ENCODE measurements at places on chromosomes 16 and 17.

DNA sequence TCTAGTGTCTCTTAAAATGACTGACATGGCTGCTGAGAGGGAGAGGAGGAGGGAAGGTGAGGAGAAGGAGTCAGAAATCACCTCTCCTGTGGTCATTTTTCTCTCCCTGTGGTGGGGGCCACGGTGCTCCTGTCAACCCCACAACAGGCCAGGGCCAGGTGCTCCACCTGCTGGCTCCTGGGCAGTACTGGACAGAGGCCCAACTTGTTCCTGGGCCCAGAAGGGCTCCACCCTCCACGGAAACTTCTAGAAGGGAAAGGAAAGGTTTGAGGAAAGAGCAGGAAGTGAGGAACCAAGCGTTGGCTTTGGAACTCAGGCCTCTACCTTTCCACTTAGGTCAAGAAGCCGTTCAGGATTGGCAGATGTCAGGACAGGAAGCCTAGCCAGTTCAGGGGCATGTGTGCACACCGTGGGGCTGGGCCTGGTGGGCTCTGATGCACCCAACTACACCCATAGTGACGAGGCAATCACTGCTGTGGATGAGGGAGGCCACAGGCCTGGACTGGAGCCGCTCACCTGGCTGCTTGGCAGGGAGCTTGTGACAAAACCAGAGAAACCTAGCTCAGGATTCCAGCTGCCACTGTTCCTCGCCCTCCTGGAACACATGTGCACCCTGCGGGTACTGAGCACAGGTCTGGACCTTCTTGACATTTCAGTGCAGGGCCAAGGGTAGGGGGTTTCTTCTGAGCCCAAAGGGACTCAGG, 36.1 kb downstream of the WNT3 start:
- DNase-seq, result peak; percentile 81
- H3K4me3 ChIP-seq, result no peak overlapping the region
- peaks cover 23% of the 10 kb centered on the region for H3K4me1 ChIP-seq
- no peaks in the 10 kb centered on the region for H3K27me3 ChIP-seq
- H3K36me3 ChIP-seq, result peaks cover 2% of the 10 kb centered on the region

- no peaks in the 10 kb centered on the region for H3K36me3 ChIP-seq
- H3K4me3 ChIP-seq, result no peak overlapping the region
- H3K27ac ChIP-seq, result no peak overlapping the region
These were observed 18.3 kb downstream of the CDIPT start for GRCh38 chr16:29844575-29845331.

DNA sequence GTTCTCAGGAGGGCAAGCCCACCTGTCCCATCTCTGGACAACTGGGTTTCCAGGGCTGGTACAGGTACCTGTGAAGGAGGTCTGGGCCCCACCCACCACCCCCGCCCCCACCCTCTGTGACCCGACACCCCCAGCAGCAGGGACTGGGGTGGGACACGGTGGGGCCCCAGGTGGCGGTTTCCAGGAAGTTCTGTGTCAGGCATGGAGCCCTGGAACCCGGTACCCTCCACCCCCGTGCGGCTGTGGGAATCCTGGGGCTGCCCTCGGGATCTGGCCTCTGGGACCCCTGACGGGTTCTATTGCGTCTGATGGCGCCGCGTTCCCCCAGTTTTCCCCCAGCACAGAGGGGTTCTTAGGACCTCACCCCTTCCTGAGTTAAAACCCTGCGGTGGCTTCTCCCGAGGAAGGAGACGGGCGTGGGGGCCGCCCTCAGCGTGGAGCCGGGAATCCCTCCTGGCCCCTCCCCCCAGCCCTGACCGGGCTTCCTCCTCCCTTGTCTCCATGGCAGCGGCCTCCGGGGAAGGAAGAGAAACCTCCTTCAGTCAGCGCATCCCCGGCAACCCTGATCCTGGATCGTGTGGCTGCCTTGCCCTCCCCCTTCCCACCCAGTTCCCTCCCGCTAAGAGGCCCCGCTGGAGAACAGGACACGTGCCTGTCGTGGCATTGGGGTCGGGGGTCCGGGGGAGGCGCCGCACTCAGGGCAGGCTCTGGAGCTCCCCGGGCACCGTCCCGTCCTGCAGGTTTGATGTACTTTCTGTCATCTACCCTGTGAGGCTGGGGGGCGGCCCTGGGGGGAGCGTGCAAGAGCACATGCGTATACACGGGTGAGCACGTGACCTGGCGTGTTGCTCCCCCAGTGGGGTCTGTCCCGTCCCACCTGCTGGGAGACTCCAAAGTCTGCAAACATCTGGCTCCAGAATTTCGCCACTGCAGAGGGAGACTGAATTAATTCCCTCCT, 30.3 kb downstream of the CACNA1H start:
- no peak overlapping the region for H3K27ac ChIP-seq
- no peak overlapping the region for H3K4me3 ChIP-seq
- H3K4me1 ChIP-seq, result no peaks in the 10 kb centered on the region
- H3K36me3 ChIP-seq, result no peaks in the 10 kb centered on the region

- no peaks in the 10 kb centered on the region for H3K36me3 ChIP-seq
- H3K27ac ChIP-seq, result no peak overlapping the region
- no peak overlapping the region for H3K4me3 ChIP-seq
- no peak for DNase-seq
- no peaks in the 10 kb centered on the region for H3K4me1 ChIP-seq
- H3K27me3 ChIP-seq, result no peaks in the 10 kb centered on the region
These were observed 63.5 kb downstream of the SRCIN1 start for GRCh38 chr17:38542286-38542685.

GRCh38 chr17:5706577-5707210, 122.4 kb upstream of the NLRP1 start:
- peaks cover 10% of the 10 kb centered on the region for H3K4me1 ChIP-seq
- H3K27me3 ChIP-seq, result no peaks in the 10 kb centered on the region
- H3K27ac ChIP-seq, result no peak overlapping the region
- DNase-seq, result peak; percentile 86
- H3K4me3 ChIP-seq, result no peak overlapping the region

- no peak overlapping the region for H3K27ac ChIP-seq
- no peaks in the 10 kb centered on the region for H3K27me3 ChIP-seq
- no peak overlapping the region for H3K4me3 ChIP-seq
- DNase-seq, result no peak
These were observed 172.5 kb downstream of the GRIN2A start for GRCh38 chr16:10009684-10010083.

GRCh38 chr17:66520999-66521398, 218.6 kb downstream of the PRKCA start:
- DNase-seq, result no peak
- no peaks in the 10 kb centered on the region for H3K36me3 ChIP-seq
- no peaks in the 10 kb centered on the region for H3K27me3 ChIP-seq
- no peak overlapping the region for H3K27ac ChIP-seq
- H3K4me3 ChIP-seq, result no peak overlapping the region

DNA sequence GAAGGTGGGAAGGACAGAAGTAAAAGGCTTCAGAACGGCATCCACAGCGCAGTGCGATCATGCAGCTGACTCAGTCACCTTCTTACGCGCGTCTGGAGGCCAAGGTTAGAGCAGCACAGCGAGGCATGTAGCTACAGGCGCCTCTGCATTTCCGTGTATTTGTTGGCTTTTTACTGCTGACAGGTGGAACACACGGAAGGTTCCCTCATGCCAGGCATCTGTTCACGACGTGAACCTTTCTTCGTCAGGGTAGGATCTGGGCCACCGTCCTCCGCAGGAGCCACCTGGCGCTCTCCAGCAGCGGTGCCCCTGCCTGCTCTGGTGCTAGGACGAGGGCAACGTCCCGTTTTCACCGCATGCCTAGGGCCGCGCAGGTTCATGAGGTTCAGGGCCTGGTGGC, 15.3 kb downstream of the TMEM204 start:
- H3K4me1 ChIP-seq, result no peaks in the 10 kb centered on the region
- H3K27me3 ChIP-seq, result no peaks in the 10 kb centered on the region
- no peak for DNase-seq
- no peak overlapping the region for H3K4me3 ChIP-seq

GRCh38 chr17:68060336-68060735, 24.8 kb downstream of the KPNA2 start:
- H3K4me1 ChIP-seq, result no peaks in the 10 kb centered on the region
- H3K27ac ChIP-seq, result no peak overlapping the region
- no peaks in the 10 kb centered on the region for H3K36me3 ChIP-seq
- no peaks in the 10 kb centered on the region for H3K27me3 ChIP-seq
- DNase-seq, result no peak

GRCh38 chr17:74687886-74688285, 24.8 kb downstream of the CD300LF start:
- no peaks in the 10 kb centered on the region for H3K36me3 ChIP-seq
- H3K4me3 ChIP-seq, result no peak overlapping the region
- no peaks in the 10 kb centered on the region for H3K27me3 ChIP-seq
- H3K4me1 ChIP-seq, result no peaks in the 10 kb centered on the region
- DNase-seq, result no peak

DNA sequence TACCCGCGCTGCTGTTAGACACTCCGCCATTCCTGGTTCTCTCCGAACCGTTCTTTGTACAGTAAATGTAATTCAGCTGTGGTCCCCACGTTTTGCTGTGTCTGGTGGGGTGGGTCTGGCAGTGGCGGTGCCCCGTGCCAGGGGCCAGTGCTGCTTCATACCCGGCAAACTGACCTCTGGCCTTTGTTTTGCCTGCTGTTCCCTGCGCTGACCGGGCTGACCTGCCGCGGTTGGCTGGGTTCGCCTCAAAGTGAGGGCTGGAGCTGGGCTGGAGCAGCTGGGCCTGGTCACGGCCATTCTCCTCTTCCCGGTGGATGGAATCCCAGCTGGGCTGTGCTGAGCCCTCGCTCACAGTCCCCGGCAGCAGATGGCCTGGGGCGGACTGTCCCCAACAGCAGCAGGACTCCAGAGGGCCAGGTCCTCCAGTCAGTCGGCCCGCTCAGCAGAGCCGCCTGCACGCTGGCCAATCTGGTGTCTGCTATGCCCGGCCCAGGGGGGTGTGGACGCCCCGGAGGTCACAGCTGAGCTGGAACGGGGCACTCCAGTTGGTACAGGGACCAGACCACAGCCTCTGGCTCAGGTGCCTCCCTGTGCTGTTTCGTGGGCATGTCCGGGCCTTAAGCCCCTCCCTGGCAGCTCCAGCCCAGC, 1.5 kb upstream of the WFIKKN1 start:
- no peak for DNase-seq
- H3K36me3 ChIP-seq, result no peaks in the 10 kb centered on the region
- no peak overlapping the region for H3K4me3 ChIP-seq
- no peaks in the 10 kb centered on the region for H3K27me3 ChIP-seq

DNA sequence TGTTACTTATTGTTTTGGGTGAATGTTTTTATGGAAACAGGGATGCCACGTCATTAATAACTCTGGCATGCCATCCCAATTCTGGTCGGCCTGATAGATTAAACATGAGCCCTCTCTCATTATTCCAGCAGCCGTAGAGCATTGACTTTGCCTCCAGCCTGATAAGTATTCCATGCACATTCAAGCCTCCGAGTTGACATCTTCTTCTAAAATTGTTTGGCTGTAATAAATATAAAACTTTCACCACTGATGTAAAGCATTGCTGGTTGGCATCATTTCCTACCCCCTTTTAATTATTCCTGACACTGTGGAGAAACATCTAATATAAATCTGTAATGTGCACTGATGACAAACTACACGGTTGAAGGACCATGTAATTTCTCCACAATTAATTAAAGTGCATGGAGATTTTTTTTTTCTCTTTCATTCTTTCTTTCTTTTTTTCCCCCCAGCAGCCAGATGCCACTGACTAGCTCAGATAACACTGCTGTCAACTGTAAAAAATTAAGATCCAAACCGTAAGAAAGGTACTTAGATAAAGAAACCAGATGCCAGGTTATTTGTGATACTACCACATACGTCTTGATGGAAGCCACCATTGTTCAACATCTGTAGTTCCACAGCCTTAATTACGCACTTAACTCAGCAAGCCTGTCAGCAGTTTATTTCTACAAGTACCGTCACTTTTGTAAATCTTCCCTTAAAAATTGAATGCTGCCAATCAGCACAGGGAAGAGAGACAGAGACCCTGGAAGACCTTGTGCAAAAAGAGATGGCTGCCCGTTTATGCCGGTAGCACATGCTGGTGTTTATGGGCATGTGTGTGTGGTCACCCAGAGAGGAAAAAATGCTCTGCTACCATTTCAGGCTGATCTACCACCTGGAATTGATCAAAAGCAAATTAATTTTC, 237.7 kb downstream of the IRX3 start:
- peaks cover 11% of the 10 kb centered on the region for H3K4me1 ChIP-seq
- H3K27ac ChIP-seq, result no peak overlapping the region
- no peak overlapping the region for H3K4me3 ChIP-seq
- H3K36me3 ChIP-seq, result no peaks in the 10 kb centered on the region
- no peaks in the 10 kb centered on the region for H3K27me3 ChIP-seq

- H3K27ac ChIP-seq, result no peak overlapping the region
- DNase-seq, result no peak
- peak overlapping the region; percentile 63 for H3K4me3 ChIP-seq
- no peaks in the 10 kb centered on the region for H3K27me3 ChIP-seq
These were observed 1.1 kb downstream of the CREBBP start for GRCh38 chr16:3879258-3879886.

DNA sequence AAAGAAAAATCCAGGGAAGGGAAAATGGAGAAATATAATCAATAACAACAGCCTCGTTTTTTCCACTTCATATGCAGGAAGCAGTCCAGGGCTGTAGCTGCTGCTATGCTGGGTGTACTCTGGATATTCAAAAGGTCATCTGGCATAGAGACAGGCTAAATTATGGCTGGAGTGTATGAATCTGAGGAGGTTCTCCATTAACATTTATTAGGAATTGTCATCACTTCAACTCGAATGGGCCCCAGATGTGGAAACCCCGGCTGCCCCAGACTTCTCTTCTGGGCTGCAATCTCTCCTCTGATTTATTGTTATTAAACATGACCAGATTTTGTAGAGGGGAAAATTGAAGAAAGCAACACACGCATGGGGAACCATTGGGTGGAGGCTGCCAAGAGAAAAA, 33.5 kb upstream of the SKAP1 start:
- H3K36me3 ChIP-seq, result no peaks in the 10 kb centered on the region
- no peaks in the 10 kb centered on the region for H3K27me3 ChIP-seq
- H3K4me3 ChIP-seq, result no peak overlapping the region
- no peaks in the 10 kb centered on the region for H3K4me1 ChIP-seq
- H3K27ac ChIP-seq, result no peak overlapping the region
- no peak for DNase-seq

DNA sequence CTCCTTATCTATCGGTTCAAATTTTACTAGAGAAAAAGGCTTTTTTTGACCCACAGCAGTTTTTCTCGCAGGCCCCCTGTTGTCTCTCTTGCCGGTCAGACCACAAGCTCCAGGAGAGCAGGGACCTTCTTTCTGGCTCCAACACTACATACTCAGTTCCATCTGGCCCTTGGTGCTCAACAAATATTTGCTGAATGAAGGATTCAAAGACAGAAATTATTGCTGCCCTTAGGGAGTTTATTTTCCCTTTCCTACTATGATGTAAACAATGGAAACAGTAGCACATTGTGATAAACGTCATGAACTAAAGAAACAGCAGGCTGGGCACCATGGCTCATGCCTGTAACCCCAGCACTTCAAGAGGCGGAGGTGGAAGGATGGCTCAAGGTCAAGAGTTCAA, 59.0 kb upstream of the ATP2A3 start:
- no peak overlapping the region for H3K4me3 ChIP-seq
- DNase-seq, result no peak
- no peaks in the 10 kb centered on the region for H3K27me3 ChIP-seq
- H3K4me1 ChIP-seq, result no peaks in the 10 kb centered on the region

GRCh38 chr17:48543107-48543853, 1.6 kb downstream of the HOXB2 start:
- peak; percentile 72 for DNase-seq

All from mesendoderm (in vitro differentiated cells).